ENCODE measurements at places on chromosomes 4 and X. TPM values are rescaled to one million over a fixed set of nuclear protein-coding genes. Genes with fewer than 3 reads are reported as not detected.

The ARMCX5 gene
- total RNA-seq, result 4.2 TPM

The ZC4H2 gene
- total RNA-seq, result 13.7 TPM

The RTL3 gene
- not detected for total RNA-seq

The VCX2 gene
- not detected for total RNA-seq

DNA sequence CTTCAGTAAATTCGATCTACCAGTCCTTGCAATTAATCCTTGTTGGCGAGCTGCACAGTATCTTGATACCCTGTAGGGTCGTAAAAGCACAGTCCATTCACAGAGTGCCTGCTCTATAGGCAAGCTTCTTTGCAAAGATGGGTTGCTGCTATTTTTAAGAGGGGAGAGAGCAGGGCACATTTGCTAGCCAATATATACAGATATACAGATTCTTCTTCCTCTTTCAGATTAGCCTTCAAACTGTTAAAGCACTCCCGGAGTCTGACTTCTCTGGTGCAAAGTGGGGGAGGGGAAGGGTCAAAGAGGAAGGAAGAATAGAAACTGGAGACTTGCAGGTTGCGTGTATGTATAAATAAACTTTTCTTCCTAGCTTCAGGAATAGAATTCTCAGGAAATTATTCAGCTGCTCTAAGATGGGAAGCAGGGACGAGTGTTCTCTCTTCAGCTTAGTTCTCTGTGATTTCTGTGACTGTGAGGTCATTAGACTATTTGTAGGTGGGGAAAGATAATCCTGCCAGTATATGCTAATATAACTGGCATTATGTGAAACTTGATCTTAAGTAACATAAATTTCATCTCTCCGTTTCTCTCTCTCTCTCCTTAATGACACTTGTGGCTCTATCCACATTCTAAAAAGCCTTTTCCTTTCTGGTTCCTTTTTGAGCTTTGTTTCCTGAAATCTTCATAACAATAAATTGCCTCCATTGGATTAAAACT is at the start of gene CYSLTR1:
TSS of gene CYSLTR1 (minus strand) at position 242 of the 717 bp plus-strand sequence. CDS start 53,865 bp downstream, outside the sequence.
- no peaks in the 10 kb centered on the region for H3K4me1 ChIP-seq
- no peak for DNase-seq
- H3K36me3 ChIP-seq, result no peaks in the 10 kb centered on the region
- no peaks in the 10 kb centered on the region for H3K27me3 ChIP-seq

- no peaks in the 10 kb centered on the region for H3K4me1 ChIP-seq
- H3K27me3 ChIP-seq, result no peaks in the 10 kb centered on the region
- H3K36me3 ChIP-seq, result no peaks in the 10 kb centered on the region
- DNase-seq, result no peak
These were observed 20.2 kb downstream of the EPGN start for GRCh38 chr4:74328501-74328900.

DNA sequence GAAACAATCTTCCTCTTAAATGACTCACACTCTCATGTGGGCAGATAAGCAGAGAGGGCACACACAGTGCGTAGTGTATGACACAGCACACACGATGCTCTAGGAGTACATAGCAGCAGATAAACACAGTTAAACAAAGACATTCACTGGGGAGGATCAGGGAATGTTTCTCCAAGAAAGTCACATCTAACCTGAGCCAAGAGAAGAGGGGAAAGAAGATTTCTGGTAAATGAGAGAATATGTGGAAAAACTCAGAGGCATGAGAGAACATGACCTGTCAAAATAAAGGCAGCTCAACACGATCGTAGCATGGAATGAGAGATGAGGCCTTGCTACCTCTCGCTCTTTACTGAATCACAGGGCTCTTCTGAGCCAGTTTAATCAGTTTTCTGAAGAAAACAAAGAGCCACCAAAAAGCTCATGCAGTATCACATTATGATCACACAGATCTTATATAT is 251.0 kb downstream of the ANK2 start:
- H3K36me3 ChIP-seq, result no peaks in the 10 kb centered on the region
- no peaks in the 10 kb centered on the region for H3K4me1 ChIP-seq
- H3K27me3 ChIP-seq, result no peaks in the 10 kb centered on the region
- no peak overlapping the region for H3K4me3 ChIP-seq
- H3K27ac ChIP-seq, result peak overlapping the region; percentile 10

DNA sequence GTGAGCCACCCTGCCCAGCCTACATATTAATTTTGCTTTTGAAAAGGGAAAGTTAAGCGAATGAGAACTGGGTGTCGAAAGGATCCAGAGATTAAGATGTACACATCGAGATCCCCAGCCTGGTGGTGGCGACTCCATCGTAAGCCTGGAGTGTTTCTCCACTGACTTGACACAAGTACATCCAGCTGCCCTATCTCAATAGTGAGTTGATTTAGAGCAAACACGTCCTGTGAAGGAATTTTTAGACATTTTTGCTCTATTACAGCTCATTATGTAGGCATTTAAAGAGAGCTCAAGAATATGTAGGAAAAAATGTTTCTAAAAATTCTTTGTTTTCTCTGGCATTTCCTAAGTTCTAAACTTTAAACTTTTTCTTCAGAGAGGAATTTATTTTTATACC is 11.7 kb upstream of the CLDN34 start:
- no peak overlapping the region for H3K27ac ChIP-seq
- no peak overlapping the region for H3K4me3 ChIP-seq
- H3K36me3 ChIP-seq, result no peaks in the 10 kb centered on the region

- H3K36me3 ChIP-seq, result no peaks in the 10 kb centered on the region
- no peak overlapping the region for H3K4me3 ChIP-seq
- H3K27ac ChIP-seq, result no peak overlapping the region
- DNase-seq, result no peak
These were observed 38.2 kb upstream of the PLAC8 start for GRCh38 chr4:83152746-83153145.

DNA sequence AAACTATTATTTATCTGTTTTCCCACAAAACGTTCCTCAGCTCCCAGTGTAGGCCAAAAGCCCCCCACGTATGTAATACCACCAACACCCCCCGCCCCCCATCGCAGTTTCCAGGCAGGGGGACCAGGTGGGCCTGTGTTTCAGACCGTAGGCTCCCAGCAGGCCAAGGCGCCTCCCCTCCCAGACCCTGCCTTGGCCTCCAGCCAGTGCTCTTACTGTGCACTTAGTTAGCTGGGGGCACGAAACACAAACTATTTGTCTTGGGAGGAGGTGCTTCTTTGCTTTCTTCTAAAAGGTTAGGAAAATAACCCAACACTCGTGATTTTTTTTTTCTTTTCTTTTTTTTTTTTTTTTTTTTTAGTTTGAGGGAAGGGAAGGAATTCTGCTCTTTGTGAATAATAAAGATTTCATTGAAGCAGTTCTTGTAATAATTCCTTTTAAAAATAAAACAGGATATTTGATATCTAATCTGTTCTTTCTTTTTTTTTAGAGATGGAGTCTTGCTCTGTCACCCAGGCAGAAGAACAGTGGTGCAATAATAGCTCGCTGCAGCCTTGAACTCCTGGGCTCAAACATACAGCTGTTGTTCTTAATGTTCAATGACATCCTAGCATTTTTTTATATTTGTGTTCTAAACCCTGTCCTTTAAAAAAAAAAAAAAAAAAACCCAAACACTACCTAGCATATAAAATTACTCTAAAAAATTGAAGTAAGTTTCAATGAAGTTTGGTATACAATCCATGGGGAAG is 83.0 kb upstream of the CLDN34 start:
- H3K27me3 ChIP-seq, result no peaks in the 10 kb centered on the region
- no peak overlapping the region for H3K27ac ChIP-seq
- no peaks in the 10 kb centered on the region for H3K4me1 ChIP-seq
- no peak overlapping the region for H3K4me3 ChIP-seq

DNA sequence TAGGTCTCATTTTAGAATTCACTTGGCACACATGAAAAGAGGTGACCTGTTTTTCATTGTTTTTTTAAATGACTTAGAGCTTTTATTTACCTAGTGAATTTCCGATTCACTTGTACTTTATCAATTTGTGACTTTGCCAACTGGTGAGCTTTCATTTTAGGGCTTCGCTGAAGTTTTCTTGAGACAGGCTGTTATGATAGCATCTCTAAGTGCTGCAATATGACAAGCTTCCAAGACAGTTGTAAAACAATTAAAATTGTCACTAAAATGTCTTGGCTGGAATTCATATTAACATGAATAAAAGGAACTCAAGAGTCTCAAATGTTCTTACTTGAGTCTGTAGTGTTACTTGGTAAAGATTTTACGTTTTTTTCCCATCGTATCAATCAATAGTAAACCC is 831.7 kb upstream of the GRID2 start:
- H3K36me3 ChIP-seq, result no peaks in the 10 kb centered on the region
- no peaks in the 10 kb centered on the region for H3K4me1 ChIP-seq
- no peaks in the 10 kb centered on the region for H3K27me3 ChIP-seq
- no peak overlapping the region for H3K27ac ChIP-seq

GRCh38 chrX:11426712-11427452 is 133.7 kb downstream of the AMELX start:
- no peaks in the 10 kb centered on the region for H3K36me3 ChIP-seq
- H3K27ac ChIP-seq, result peak overlapping the region; percentile 64
- H3K4me1 ChIP-seq, result no peaks in the 10 kb centered on the region
- H3K27me3 ChIP-seq, result no peaks in the 10 kb centered on the region

DNA sequence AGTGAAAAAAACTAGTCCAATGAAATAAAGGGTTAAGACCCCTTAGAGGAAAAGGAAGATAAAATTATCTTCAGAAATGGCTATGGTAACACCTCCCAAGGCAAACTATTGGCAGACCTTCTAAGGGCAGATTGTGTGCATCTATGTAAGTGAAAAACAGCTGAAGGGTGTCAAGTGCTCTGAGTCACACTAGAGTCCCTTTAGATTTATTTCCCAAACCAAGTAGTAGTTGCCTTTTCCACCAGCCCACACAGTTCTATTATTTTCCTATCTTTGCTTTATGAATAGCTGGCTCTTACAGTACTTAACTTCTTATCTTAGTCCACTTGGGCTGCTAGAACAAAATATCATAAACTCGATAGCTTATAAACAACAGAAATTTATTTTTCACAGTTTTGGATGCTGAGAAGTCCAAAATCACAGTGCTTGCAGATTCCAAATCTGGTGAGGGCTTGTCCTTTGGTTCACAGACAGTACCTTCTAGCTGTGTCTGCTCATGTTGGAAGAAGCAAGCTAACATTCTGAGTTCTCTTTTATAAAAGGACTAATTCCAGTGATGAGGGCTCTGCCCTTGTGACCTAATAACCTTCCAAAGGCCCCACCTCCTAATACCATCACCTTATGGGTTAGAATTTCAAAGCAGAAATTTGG is 143.6 kb downstream of the GRID2 start:
- no peaks in the 10 kb centered on the region for H3K27me3 ChIP-seq
- no peak for DNase-seq
- H3K36me3 ChIP-seq, result no peaks in the 10 kb centered on the region
- no peak overlapping the region for H3K4me3 ChIP-seq

DNA sequence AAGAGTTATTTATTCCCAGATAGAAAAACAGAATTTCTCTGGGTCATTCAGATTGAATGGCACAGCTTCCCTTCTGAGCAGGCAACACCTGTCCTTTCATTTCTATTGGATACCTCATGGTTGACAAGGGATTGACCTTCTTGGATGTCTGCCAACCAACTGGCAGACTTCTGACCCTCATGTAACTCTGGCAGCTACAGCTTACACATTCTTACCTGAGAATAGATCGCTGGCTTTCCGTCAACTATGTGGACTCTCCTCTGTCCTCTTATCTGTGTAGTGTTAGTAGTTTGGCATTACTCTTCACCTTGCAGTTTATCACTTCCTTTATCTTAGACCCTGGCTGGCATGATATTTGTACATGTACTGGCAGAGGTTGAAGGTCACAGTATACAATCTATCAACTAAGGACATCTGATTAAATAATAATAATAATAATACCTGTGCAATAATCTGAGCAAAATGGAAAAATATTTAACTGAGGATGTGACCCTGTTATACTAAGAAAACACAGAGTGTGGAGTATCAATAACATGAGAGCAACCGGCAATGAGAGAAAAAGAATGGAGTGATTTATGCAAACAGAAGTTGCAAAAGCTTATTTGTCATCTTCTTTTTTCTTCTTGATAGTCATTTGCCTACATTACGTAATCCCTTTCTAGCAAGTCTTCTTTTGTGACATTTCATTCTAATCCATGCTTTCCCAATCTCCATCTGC is 1118.2 kb downstream of the ARAP2 start:
- no peak for DNase-seq
- no peaks in the 10 kb centered on the region for H3K4me1 ChIP-seq
- H3K36me3 ChIP-seq, result no peaks in the 10 kb centered on the region
- H3K27me3 ChIP-seq, result no peaks in the 10 kb centered on the region

DNA sequence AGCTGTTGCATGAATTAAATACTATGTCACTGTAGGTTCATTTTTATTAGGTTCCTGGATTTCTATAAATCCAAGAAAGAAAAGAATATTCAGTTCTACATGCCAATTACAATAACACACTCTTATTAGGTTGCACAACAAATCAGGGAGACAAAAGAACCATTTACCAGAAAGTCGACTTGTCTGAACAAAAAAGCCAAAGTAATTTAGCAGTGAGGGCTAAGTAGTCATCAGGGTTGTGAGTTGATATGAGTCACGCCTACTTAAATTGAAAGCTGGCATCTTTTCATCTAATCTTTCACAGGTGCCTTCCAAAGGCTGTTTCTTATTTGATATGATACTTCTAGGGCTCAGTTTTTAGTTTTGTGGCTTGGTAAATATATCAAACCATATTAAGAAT is 25.4 kb upstream of the GNRHR start:
- H3K36me3 ChIP-seq, result no peaks in the 10 kb centered on the region
- H3K27me3 ChIP-seq, result no peaks in the 10 kb centered on the region
- H3K4me1 ChIP-seq, result no peaks in the 10 kb centered on the region
- no peak overlapping the region for H3K27ac ChIP-seq
- H3K4me3 ChIP-seq, result no peak overlapping the region

DNA sequence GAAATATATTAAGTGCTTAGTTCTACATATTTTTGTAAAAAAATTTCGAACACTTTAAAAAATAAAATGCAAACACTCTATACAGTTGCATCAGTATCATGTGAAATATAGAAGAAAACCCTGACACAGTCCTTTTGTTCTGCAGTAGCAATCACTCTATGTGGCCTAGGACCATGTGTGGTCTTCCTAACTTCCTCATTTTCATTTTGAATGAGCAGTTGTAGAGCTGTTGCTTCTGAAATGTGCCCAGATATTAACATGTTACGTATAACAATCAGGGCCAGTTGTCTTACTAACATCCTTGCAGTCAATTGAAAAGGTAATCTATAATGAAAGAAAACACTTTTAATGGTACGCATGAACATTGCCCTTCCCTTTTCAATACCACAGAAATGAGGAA is 107.9 kb downstream of the ZNF827 start:
- no peaks in the 10 kb centered on the region for H3K36me3 ChIP-seq
- H3K4me1 ChIP-seq, result no peaks in the 10 kb centered on the region
- H3K27ac ChIP-seq, result no peak overlapping the region
- DNase-seq, result no peak

All from transverse colon (tissue), 4 donors.